ENCODE measurements at places on chromosomes 7 and 10.

- no peak for DNase-seq
These were observed 231.5 kb downstream of the ELFN1 start for GRCh38 chr7:1901431-1902210.

- DNase-seq: no peak
These were observed 46.4 kb upstream of the HABP2 start for GRCh38 chr10:113506476-113506875.

DNA sequence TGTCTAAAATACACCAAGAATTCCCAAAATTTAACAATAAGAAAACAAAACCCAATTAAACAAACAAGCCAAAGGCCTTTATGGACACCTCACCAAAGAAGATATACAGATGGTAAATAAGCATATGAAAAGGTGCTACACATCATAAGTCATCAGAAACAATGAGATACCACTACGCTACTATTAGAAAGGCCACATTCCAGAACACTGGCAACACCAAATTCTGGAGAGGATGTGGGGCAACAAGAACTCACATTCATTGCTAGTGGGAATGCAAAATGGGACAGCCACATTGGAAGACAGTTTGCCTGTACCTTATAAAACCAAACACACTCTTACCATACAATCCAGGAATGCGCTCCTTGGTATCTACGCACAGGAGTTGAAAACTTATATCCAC lies 291.4 kb downstream of the TNS3 start:
- no peak for DNase-seq

GRCh38 chr7:101625031-101625791 lies 3.9 kb downstream of the MYL10 start:
- DNase-seq: peak; percentile 65

DNA sequence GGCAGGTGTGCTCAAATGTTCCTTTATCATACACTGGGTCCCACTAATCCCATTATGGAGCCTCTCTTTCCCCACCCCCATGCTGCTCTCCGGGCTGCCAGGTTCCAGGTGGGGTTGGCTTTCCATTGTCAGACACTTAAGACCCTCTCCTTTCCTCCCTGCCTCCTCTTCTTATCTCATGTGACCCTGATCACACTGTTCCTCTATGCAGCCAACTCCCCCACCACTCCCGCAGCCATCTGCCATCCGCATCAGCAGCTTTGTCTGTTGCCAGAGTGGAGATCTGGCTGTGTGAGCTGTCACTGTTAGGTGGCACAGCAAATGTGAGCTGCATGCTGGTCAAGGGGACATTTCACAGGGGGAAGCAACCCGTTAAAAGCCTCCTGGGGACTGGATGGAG lies 391.4 kb downstream of the TNS3 start:
- DNase-seq: peak; percentile 74
